ENCODE measurements at places on chromosomes 7 and 10. TPM values are rescaled to one million over a fixed set of nuclear protein-coding genes. Genes with fewer than 3 reads are reported as not detected.

DNA sequence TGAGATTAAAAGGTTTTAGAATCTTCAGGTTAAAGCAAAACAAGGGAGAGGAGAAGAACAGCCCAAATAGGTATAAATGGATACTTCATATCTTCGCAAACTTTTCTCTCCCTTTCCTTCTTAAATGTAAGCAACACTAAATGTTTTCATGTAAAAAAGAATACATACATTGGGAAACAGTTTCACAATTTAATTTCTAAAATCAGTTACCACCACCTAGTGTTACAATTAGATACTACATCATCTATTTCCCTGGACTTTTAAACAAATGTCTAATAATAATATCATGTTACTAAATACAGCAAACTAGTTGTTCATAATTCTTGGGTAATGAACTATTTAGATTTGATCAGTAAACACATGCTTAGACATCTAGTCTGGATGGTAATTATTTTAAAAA is 35.8 kb downstream of the MINDY3 start:
- DNase-seq = peak; percentile 8

GRCh38 chr7:363626-364025 is 73.7 kb downstream of the FOXL3 start:
- DNase-seq = no peak

GRCh38 chr7:40598915-40599314 is 464.1 kb downstream of the SUGCT start:
- DNase-seq = no peak

- no peak for DNase-seq
Observed at GRCh38 chr10:36711361-36711760, 414.0 kb upstream of the ANKRD30A start.

- no peak for DNase-seq
Observed at GRCh38 chr7:128380483-128381106, 19.1 kb upstream of the PRRT4 start.

GRCh38 chr7:101156866-101157589 is 2.8 kb downstream of the AP1S1 start:
- DNase-seq = no peak

- DNase-seq = no peak
Observed at GRCh38 chr7:108059526-108059925, 56.6 kb upstream of the LAMB1 start.

DNA sequence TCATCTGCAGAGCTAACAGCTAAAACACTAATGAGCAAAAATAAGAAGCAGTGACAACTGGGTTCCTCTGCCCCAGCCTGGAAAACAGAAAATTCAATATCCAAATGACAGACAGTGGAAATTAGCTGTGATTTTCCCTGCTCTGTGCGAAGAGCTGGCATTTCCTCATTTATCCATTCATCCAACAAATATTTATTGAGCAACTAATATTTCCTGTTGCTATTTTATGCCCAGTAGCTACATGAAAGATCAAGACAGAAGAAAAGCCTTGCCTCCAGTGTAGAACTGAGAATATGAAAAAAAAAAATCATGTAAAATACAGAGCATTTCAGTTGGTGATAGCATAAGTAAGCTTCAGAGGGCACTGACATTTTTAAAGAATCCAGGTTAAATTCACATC is 140.9 kb downstream of the ABCA13 start:
- no peak for DNase-seq

DNA sequence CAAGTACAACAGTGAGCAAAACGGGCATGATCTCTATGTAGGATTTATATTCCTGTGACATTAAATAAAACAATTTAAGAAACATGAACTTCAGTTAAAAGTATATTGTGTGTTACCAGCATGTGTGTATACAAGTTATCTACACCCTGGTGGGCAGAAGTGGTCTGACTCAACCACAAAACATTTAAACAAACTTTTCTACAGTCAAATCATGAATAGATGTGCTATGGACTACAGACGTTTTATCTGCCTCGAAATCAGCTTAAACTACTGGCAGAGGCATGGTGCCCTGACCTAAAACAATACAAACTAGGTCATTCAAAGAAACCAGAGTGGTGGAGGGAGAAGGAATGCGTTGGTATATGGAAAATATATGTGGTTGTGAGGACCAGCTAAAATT is 3.6 kb downstream of the ARL3 start:
- DNase-seq = no peak

GRCh38 chr10:47166405-47166777 is 133.6 kb upstream of the GDF10 start:
- DNase-seq = no peak

DNA sequence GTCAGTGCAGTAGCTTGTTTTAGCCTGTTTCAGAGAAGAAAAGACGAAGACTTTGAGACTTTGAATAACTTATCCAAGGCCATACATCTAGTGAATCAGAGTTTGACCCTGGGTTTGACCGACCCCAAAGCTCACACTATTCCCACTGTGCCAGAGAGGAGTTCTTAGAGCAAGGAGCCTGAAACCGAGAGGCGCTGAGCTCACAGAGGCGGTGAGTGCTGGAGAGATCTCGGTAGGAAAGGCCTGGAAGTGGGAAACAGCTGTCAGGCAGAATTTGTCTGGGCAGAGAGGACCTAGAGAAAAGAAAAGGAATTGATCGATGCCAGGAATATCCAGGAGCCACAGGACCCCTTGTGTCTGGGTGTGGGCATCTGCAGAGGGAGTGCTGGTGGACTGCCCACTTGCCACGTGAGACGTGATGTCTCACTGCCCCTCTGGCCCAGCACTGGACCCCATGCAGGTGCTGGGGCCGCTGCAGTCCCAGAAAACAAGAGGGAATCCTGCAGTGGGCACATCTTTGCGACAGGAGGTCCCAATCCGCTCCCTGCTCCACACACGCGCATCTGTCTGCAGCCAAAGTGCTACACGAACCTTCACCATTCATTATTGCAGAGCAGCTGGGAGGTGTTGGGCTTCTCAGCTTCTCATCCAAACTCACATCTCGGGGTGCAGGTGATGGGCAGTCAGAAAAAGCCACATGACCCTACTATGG is 6.2 kb downstream of the CALML3 start:
- no peak for DNase-seq

DNA sequence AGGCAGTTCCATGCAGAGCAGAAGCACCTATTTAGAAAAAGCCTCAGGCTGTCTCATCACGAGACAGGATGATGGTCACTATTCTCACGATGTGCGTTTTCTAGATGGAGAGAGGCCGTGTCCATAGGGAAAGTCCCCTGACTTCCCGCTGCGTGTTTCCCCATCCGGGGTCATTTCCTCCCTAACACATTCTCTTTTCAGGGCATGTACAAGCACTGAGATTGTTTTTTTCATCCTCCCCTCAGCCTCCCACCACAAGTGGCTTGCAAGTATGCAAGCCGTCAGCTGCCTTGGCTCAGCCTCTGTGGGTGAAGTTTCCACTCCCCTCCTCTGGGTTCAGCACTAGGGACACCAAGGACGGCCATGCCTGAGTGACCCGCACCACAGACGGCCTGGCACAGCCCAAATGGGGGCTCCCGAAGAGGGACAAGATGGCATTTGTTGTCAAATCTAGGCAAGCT is 2.7 kb upstream of the CALML5 start:
- no peak for DNase-seq

Gene MYO3A
- 1.4 TPM for total RNA-seq

Gene UROS
- total RNA-seq = 30.8 TPM

Data from B cell (primary cell).